ENCODE measurements at places on chromosomes 13 and 19. TPM values are rescaled to one million over a fixed set of nuclear protein-coding genes. Genes with fewer than 3 reads are reported as not detected.

The SYNGR4 gene
- total RNA-seq = not detected

The PROSER3 gene
- total RNA-seq = 1.2 TPM

The PROZ gene
- total RNA-seq = not detected

The DPF1 gene
- total RNA-seq = 35.4 TPM

The ABHD17A gene
- 22.6 TPM for total RNA-seq

The CFD gene
- total RNA-seq = 0.98 TPM

The PBX4 gene
- total RNA-seq = 8.6 TPM

The PRKCG gene
- 2.0 TPM for total RNA-seq

The ZNF682 gene
- total RNA-seq = 18.9 TPM

The HNRNPA1L2 gene
- 8.4 TPM for total RNA-seq
